MV-4-11 (cell line): ENCODE measurements at places on chromosomes 5 and 9.

GRCh38 chr5:171627936-171628632 lies 157.5 kb upstream of the SMIM23 start:
- no peak for DNase-seq

DNA sequence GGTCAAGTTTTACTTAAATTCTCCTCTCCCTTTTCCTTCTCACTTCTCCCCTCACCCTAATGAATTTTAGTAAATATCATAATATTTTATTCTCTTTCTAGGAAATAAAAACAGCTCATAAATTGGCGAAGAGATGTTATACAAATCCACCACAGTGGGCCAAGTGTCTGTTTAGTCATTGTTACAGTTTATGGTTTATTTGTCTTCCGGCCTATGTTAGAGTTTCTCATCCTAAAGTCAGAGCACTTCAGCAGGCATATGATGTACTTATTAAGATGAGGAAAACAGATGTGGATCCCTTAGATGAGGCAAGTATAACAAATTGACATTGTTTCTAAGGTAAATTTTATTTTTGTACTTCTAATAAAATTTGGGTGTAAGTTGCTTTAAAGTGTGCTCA lies 48.2 kb downstream of the RPS6 start:
- DNase-seq: no peak

DNA sequence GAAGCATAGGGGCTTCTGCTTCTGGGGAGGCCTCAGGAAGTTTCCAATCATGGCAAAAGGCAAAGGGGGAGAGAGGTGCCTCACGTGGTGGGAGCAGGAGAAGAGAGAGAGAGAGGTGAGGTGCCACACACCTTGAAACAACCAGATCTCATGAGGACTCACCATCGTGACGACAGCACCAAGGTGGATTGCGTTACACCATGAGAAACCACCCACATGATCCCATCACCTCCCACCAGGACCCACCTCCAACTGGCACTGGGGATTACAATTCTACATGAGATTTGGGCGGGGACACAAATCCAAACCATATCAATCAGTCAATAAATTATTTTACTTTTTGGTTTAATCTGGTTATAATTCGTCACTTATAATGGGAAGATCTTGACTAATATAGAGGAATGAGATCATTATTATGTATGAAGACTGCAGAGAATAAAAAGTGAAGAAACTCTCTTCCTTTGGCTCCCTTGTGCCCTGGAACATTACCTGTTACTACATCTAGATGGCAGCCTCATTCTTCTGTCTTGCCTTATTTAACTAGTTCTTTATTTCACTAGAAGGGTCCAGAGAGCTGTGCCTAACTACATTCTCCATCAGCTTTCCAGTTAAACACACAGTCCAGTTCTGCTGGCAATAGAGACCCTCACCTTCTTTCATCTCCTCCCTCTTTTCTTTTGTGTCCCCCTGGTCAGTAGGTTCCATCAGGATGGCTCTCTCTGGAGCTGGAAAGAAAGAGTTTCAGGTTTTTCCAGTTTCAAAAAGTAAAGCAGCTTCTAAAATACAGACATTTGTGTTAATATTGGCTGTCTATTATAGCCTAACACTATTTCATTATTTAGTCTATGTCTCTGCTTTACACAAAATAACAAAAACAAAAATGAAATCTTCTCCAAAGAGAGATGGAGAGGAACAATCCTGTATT lies 21.7 kb upstream of the SPINK7 start:
- peak; percentile 5 for DNase-seq

- DNase-seq: no peak
Measured at GRCh38 chr9:112341730-112342129, 8.3 kb upstream of the PTBP3 start.
